NCI-H69 (cell line): ENCODE measurements at places on chromosomes 5 and 9.
A peak's percentile ranks its signal among the peaks of the same experiment; 100 is the strongest.

DNA sequence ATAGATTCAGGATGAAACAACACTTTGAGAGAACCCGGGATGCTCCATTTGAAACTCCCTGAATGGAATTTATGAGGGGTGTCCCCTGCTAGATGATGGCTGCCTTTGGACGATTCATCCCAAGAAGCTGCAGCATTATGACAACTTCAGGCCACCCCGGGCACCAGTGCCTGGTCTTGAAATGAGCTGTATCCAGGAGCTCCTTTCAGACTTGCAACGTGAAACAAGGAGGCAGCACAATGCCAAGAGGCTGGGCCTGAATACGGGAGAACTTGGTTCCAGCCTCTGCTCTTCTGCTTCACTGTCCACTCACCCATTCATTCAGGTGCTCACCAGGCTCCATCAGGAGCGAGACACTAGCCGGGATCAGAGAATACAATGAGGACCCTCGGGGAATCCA, 78.3 kb downstream of the STK10 start:
- no peak for DNase-seq

- peak; percentile 85 for DNase-seq
Observed at GRCh38 chr9:131887680-131888079, 147.8 kb upstream of the RAPGEF1 start.

GRCh38 chr9:74666625-74667316, 169.6 kb downstream of the RORB start:
- no peak for DNase-seq

DNA sequence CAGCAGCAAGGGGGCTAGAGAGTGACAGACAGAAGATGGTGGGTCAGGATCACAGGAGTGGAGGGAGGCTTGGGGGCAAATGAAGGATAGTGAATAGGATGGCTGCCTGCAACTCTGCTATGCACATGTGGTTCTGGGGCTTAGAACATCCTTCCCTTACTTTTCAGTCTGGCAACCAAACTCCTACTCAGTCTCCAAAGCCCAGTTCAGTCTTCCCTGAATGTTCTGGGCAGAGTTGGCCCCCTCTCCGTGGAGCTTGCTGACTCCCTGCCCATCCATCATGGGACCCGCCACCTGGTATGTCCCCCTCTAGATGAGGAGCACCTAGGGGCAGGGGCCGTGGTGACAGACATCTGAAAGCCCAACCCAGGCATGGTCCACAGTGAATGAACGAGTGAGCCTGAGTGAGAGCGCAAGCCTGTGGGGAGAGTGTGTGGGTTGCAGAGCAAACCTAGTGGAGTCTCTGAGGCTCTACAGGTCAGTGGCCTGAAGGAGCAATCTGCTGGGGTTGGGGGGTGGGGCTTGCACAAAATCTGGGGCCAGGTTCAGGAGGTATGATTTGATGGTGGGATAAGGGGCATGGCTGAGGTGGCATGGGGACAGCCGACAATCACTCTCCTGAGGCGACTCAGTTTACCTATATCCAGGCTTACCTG, 180.6 kb downstream of the FGF18 start:
- DNase-seq = no peak

DNA sequence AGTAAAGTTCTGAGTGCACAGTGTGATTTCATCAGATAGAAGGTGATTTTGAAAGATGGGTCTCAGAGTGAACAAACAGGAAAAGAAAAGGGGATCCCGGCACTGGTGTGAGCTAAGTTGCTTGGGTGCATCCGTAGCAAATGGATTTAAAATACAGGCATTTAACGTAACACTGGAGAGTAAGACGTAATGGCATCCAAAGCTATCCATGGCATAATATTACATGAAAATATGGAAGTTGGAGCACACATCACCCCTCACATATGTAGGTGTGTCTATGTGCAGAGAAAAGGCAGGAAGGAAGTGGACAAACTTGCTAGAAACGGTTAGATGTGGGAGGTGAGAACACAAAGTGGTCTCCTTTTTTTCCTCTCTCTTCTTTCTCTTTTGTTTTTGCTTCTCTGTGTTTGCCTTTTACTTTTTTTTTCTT, 38.2 kb upstream of the SEMA4D start:
- no peak for DNase-seq
